ENCODE measurements at places on chromosomes 16 and 17.

- DNase-seq, result no peak
These were observed 22.6 kb upstream of the MLKL start for GRCh38 chr16:74723256-74723655.

DNA sequence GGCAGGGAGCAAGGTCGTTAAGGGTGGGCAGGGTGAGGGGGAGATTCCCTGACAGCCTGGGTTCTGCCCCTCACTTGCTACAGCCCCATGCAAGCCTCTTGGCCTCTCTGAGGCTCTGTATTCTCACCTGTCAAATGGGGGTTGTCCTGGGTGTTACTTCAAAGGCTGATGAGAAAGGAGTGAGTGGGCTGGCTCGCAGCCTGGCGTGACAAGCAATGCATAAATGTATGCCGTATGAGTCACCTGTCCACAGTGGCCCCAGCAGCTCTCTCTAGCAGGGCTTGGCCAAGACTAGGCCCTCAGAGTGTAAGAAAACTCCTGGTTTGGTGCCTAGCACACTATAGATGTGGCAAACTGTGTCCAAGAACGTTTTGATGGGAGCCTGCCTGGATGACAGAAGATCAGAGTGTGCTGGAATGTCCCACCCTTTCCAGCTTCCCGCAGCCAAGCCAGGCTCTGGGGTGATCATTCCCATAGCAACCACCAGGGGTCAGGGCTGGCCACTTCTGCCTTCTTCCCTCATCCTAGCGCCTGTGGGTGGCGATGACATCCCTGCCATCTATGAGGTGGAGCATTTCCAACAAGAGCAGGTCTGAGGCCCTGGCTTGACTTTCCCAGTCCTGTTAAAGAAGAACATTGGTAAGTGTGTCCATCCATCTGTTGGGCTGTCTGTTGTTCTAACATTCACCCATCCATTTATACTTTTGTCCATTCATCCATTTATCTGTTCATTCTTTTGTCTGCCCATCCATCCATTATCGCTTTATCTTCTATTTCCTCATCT lies 37.2 kb upstream of the ADGRG1 start:
- peak; percentile 41 for DNase-seq

DNA sequence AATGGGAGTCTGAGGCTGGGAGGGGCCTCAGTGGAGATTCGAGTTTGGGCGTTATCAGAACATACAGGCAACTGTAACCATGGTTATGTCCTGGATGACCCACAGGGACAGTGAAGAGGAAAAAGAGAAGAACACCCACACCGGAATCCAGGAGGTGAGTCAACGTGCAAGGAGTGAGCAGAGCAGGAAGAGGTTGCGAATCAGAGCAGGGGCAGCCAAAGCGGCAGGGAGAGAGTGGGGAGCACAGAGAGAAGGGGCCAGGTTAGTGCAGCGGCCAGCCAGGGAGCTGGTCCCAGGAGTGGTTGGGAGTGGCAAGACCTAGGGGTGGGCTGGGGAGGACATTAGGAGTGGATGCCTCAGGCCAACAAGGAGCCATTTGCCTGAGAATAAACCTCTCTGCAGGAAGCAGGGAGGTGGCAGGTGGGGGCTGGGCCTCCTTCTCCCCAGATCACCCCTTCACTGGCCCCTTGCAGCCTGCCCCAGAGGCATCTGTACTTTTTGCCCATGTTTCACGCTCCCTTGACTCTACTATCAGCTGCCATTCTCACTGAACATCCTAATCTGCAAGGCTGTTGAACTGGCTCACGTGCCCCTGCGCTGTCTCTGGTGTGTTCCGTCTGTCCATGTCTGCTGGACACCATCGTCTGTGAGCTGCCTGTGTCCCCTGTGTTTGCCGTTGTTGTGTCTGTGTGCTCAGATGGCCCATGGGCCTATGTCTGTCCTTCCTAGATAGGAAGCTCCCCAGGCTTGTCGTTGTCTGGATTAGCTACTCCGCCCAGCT lies 5.1 kb downstream of the KRT13 start:
- no peak for DNase-seq

DNA sequence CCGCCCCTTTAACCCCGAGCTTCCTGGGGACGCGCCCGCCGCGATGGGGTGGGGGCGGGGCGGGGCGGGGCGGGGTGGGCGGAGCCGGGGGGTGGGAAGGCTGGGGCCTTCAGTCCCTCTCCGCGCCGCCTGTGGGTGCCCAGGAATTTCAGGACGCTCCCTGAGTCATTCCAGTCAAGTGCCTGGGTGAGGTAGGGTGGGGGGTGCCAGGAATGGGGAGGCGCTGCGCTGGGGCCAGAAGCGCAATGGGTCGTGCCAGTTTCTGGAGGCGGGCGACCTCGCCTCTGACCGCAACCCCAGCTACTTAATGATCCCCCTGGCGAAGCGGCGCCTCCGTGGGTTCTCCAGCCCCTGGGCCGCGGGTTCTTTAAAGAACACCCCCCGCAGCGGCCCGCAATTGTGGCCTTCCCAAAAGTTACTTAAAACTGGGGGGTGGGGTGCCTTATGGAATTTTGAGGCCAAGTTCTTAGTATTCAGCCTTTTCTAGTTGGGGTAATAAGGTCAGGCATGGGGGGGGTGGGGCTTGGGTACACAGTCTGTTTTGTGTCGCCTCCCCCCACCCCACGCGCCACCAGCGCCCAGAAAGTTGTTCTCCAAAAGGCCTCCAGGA lies 826 bp upstream of the GSE1 start:
- DNase-seq, result no peak

GRCh38 chr17:29574732-29575510 lies 6.4 kb downstream of the TP53I13 start:
- DNase-seq, result no peak

- DNase-seq, result no peak
These were observed 50.3 kb downstream of the PLXDC1 start for GRCh38 chr17:39101091-39101490.

All from omental fat pad (tissue), 4 donors.